ENCODE measurements at places on chromosomes 7 and 10.

DNA sequence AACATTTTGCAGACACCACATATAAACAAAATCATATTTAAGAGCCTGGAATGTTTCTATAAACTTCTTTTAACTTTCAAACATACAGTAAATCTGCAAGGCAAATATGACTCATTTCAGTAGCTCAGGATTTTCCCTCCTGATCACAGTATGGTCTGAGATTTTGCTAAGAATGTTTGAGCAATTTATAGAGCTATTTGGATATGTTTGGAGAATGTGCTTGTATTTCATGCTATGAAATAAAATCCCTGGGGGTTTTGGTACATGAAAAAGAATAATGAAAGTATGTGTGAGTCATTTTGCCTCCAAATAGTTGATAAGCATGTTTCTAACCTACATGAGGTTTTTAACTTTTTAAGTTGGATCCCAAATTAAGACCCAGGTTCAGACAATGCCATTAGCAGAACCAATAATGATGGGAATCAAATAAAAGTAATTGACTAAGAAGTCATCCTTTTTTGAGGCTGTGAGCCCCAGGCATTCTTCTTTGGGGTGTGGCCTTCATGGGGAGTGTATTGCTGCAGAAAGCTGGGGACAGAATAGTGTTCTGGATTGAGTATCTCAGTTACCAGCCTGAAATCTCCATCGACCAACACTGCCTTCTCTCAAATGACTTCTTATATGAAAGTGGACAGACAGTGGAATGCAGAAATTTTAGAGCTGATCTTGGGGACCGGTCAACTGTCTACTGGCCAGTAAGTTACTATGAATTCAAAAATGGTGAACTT is 66.1 kb upstream of the AGBL3 start:
- no peak for DNase-seq

DNA sequence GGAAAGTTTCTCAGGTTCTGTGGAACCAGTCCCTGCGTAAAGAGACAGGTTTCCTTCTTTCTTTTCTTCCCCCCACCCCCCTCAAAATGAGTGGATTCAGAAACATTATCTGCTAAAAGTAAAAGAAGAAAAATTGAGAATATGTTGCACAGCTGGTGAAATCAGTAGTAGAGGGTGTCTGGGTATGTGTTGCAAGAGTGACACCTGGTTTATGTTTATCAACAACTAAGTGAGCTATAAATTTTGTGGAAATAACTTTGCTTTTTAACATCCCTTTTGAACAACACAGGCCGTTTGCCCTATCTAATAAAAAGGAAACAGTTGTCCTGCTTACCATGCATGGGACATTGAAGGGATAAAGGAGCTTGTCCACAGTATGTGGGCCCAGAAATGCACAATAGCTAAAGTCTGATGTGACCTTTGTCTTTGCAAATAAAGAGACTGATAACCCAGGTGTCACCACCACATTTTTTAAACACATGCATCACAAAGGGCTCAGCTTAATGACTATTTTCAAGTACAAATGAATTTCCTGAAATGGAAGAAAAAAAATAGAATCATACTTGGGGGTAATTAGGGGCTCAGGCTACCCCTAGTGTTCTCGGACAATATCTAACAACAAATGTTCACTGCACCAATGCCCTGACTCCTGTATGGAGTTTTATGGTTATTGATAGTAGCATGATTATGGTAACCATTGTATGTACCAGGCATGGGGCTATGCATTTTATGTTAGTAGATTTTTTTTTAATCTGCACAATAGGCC is 221.7 kb upstream of the TCF7L2 start:
- no peak for DNase-seq

GRCh38 chr7:73342645-73343044 is 14.7 kb downstream of the FKBP6 start:
- peak; percentile 64 for DNase-seq

- no peak for DNase-seq
Measured at GRCh38 chr7:28269700-28270361, 89.2 kb upstream of the JAZF1 start.

- no peak for DNase-seq
Measured at GRCh38 chr7:142984297-142984696, 22.1 kb upstream of the KEL start.

GRCh38 chr10:4546500-4546899 is 279.5 kb upstream of the AKR1E2 start:
- no peak for DNase-seq

DNA sequence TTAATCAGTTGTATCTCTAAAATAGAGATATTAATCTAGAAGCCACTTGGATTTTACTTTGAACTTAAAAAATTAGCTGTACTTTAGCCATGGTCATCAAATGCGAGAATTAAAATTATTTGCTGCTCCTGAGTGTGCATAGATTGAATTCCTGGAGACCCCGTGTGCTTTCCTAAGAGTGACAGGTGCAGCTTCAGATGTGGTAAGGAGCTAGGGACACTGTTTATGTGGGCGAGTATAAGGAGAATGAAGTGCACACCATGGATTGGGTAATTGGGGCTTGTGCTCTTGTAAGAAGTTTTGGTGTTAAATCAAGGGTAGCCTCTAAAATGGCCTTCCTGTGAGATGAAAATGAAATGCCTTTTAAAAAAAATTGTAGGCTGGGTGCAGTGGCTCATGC is 9.8 kb downstream of the PLCE1 start:
- no peak for DNase-seq

DNA sequence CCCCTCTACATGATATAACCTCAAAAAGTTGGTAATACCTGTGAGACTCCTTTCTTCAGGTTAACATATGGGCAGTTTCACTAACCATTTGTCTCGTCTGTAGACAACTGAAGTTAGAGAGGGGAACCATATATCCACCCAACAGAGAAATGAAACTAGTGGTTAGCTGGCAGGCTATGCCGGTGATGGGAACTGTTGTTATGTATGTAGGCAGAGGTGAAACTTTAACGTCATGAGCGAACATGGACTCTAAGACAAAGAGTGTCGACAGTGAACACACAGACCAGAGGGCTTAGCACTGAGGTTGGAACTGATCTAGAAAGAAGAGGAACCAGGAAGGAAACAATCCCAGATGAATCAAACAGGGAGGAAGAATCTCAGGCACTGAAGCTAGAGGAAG is 112.4 kb downstream of the ELMO1 start:
- no peak for DNase-seq

DNA sequence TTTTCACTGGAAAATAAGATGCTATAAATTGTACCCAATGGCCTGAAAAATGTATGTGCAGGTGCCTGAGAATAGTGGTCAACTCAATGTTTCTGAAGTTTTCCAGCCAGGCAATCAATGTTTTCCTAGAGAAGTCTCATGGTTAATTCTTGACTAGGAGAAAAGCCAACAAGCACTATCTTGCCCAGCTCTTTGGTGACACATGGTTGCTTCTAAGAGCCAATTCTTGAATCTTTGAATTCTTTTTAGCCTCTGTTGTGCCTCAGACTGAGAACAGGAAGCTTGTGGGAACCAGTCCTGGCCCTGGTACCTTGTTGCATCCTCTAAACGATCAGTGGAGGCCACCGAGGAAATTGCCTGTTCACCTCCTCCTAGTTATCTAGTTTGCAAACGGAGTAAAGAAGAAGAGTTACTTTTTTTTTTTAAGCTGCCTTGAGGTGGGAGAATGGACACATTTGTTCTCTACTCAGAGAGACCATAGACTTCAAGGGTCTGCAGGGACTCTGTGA is 144.0 kb upstream of the MKLN1 start:
- DNase-seq: no peak

- DNase-seq: no peak
Measured at GRCh38 chr7:153566324-153566723, 485.9 kb upstream of the DPP6 start.

DNA sequence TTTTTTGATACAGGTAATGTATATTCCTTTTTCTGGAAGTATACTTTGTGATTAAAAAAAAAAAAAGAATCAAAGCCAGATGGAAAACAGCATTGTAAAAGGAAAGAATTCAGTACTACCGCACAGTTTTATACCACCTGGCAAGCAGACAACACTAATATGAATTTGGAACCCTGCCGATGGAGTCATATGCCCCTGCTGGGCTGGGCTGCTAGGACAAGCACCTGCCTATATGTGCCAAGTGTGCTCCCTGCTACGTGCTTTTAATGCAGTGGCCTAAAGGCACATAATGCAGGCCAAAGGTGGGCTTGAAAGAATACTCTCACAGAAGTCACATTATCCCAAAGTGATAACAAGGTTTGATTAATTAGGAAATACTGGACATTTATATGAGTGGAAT is 29.8 kb upstream of the WAC start:
- peak; percentile 43 for DNase-seq

GRCh38 chr7:150435047-150435389 is 15.4 kb upstream of the GIMAP8 start:
- DNase-seq: no peak

All from brain (organoid and tissue), 16 donors.